Cortex of kidney (tissue), 1 donor: ENCODE measurements at places on chromosomes 2 and 18.

GRCh38 chr2:46225150-46225625 lies 72.0 kb upstream of the EPAS1 start:
- no peak for DNase-seq

DNA sequence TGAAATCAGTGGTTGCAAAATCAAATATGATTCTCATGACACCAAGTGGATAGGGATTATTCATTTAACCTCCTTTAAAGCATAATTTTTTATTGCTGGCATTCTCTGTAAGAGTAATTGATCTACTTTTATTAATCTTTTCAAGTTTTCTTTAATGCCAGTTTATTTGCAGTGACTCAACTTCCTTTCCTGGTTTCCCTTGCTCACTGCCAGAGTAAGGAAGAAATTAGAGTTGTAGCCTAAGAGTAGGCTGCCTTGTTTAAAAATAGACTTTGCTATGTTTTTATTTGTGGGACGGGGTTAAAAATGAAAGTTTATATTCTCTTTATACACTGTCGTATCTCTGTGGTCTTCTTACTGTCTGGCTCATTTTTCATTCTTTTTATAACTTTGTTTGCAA lies 148.6 kb downstream of the WDR7 start:
- DNase-seq: no peak

DNA sequence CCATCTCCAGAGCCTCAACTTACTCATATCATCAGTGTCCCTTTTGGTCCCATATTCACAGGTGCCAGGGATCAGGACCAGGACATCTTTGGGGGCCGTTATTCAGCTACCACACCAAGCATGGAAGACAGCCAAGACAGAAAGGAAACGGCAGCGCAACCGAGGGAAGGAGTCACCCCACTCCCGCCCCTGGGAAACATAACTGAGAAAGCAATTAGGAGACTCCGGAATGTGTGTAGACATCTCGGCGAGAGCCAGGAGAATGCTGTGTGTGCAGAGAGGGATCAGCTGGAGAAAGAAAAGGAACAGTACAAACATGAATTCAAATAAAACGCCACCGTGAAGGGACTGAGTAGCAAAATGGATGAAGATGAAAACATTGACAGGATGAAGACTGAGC lies 13.4 kb upstream of the BOK start:
- no peak for DNase-seq

DNA sequence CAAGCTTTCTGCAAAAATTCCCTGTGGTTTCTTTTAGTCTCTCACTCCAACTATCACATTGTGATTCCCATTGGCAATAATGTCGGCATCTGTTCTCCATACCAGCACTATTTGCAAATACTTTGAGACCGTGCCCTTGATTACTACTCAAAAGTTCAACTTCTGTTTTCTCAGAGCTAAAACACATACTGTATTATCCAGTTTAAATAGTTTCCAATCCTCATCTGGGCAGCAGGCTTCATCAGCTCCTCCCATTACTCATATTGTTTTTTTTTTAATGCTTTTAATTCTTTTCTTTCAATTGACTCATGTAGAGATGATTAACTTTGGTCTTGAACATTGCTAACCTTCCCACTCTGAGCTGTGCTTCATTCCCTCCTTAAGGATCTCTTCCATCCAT lies 135.8 kb downstream of the METTL8 start:
- DNase-seq: no peak

DNA sequence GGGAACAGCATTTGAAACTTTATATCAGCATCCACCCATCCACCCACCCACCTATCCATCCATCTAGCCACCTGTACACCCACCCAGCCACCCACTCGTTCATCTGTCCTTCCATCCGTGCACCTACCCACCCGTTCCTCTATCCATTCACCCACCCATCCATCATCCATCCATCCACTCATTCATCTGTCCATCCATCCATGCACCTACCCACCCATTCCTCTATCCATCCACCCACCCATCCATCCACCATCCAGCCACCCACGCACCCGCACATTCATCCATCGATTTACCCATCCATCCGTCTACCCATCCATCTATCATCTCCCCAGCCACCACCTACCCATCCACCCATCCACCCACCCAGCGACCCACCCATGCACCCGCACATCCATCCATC lies 24.8 kb downstream of the LDLRAD4 start:
- no peak for DNase-seq

- DNase-seq: no peak
Measured at GRCh38 chr2:137231628-137232027, 466.3 kb downstream of the THSD7B start.

DNA sequence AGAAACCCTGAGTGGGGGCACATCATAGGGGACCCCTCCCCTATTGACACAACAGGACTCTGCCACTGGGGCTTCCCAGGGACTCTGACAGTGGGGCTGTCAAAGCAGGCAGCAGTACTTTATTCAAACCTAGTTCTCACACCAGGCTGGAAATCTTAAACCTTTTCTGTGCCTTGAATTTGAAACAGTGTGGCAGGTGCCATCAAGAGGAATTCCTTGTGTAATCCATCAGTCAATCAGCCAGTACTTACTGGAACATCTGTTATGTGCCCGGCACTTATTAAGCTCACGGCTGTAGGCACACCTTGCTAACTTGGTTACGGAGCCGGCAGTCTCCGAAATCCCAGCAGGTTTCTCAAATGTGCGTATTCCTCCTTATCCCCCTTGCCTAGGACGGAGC lies 12.0 kb downstream of the GLI2 start:
- DNase-seq: no peak

GRCh38 chr18:2169656-2170055 lies 401.6 kb downstream of the METTL4 start:
- DNase-seq: no peak

GRCh38 chr2:188577231-188577630 lies 285.6 kb downstream of the GULP1 start:
- DNase-seq: no peak

DNA sequence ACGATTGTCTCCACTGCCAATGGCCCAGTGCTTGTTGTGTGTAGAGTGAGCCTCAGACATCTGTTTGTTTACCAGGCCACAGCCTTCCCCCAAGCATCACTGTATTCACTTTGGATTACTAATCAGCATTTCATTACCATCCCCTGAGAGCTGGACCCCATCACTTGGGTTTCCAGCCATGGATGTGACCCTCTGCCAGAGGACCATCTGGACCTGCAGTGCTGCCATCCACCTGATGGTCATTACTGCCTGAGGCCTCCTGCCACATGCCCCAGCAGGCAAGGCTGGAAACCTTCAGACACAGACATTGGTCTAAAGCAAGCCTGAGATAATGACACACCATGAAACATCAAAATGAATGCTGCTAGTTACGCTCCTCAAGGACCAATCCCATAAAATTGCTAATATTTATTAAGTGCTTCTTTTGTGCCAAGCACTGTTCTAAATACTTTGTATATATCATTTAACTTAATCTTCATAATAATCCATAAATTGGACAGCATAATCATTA lies 2096.3 kb upstream of the CELF4 start:
- DNase-seq: no peak

DNA sequence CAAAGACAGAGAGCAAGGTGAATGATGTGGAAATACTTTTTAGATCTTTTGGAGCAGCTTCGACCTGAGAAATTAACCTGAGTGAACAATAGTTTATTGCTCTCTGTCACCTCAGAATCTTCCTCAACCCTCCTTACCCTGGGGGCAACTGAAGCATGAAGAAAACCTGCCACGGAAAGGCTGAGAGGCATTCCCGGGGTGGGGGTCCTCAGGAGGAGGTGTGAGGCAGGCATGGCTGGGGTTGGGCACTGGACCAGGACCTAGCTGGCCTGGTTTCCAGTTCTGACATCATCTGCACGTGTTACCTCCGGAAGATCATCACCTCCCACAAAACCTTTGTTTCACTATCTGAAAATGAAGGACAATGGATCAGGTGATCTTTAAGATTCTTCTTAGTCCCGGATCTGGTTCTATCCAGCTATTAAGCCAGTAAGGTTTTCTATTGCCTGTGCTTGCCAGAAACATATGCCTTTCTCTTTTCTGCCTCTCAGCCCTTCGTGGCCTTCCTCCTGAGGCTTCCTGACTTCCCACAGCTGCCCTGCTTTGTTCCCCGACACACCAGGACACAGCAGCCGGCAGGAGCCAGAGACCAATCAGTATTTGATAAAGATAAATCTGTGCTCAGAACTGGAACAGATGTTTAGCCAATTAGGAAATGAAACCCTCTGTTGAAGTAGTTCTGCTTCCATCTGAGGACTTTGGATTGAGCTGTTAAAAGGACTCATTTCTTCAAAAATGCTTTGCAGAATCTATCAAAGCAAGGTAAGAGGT lies 232.5 kb downstream of the TDRD15 start:
- no peak for DNase-seq

DNA sequence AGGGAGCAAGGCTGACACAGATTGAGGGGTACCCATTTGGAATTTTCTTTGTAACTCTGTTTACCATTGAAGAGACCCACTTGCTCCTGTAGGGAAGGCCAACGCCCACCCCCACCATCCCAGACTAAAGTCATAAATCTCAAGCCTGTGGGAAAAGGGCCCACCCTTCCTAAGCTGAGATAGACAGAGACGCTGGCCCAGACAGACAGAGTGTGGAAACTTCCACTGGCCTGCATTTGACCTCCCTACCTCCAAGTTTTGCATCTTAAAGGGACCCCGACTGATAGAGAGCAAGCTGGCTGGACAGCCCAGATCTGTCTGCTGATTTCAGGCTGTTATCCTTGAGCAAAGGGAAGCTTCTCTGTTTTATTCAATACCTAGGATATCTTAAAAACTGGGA lies 48.2 kb upstream of the SLC14A2 start:
- DNase-seq: no peak

GRCh38 chr2:235845245-235845644 lies 322.9 kb downstream of the GBX2 start:
- DNase-seq: no peak
